ENCODE measurements at places on chromosomes 13 and 19.

DNA sequence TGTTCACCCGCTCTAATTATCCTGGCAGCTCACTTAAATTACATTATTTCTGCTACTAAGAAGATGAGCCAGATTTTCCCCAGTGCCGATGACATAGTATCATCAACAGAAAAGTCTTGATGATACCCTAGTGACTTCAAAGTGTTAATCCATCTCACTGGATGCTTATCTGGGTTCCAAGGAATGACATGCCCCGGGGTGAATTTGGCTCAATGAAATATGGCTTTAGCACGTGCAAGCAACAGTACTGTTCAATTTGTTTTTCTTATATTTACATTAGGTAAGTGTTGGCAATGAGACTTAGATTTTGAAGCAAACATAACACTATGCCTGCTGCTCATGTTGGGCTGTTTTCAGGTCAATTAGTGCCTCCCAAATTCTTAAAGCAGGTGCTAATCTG lies 548.2 kb upstream of the SLITRK1 start:
- no peak for DNase-seq

DNA sequence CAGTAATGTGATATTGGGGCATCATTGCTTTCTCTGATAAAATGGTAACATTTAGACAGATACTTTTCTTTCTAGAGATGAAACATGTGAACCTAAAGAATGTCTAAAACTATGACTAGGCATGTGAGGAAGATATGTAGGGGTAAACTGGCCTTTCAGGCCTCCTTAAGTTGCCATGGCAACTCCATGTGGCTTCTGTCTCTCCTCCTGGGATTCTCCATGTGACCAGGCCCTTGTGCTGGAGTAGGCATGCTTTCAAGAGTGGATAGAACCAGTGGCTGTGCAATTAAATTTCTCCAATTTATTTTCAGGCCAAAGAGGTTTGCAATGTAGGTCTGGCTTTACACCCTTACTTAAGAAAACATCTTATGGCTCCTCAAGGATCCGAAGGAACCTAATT lies 130.8 kb downstream of the OLFM4 start:
- no peak for DNase-seq

- DNase-seq = no peak
Measured at GRCh38 chr13:79432086-79432485, 26.0 kb upstream of the RBM26 start.

- DNase-seq = peak; percentile 40
Measured at GRCh38 chr13:99425485-99426341, 75.6 kb upstream of the TM9SF2 start.

- peak; percentile 15 for DNase-seq
Measured at GRCh38 chr13:89695343-89696257, 1651.9 kb upstream of the MIR17HG start.

DNA sequence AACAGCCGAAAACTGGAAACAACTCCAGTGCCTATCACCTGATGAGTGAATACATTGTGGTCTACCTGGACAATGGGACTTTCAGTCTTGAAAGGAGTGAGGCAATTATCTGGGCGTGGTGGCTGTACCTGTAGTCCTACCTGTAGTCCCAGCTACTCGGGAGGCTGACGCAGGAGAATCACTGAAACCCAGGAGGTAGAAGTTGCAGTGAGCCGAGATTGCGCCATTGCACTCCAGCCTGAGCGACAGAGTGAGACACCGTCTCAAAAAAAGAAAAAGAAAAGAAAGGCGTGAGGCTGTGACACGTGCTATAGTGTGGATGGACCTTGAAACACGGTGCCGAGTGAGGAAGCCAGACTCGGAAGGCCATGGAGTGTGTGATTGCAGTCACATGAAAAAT lies 4.1 kb upstream of the NTN5 start:
- no peak for DNase-seq

DNA sequence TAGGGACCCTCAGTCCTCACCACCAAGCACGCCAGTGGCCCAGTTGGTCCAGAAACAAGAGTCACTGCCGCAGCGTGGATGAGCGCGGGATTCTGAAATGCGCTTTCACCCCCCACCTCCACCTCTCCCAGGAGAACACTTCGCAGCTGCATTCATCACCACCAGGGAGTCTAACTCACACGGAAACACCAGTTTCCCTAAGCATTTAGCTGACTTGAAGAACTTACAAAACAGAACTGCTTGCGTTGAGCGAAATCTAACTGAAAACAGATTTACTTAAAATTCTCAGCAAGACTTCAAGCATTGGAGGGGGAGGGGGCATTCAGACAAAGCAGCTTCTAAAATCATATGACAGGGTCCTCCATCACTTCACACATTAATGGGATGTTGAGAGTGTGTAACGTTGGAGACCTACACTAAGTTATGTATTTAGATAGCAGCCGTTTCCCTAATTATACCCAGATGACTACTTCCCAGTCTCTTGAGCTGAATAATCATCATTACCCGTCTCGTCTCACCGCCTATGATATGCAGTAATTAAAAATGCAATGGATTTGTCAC lies 258.2 kb upstream of the IRS2 start:
- DNase-seq = no peak
